ENCODE measurements at places on chromosomes 7 and 10.

- DNase-seq = no peak
These were observed 22.4 kb downstream of the NUP42 start for GRCh38 chr7:23204241-23204640.

DNA sequence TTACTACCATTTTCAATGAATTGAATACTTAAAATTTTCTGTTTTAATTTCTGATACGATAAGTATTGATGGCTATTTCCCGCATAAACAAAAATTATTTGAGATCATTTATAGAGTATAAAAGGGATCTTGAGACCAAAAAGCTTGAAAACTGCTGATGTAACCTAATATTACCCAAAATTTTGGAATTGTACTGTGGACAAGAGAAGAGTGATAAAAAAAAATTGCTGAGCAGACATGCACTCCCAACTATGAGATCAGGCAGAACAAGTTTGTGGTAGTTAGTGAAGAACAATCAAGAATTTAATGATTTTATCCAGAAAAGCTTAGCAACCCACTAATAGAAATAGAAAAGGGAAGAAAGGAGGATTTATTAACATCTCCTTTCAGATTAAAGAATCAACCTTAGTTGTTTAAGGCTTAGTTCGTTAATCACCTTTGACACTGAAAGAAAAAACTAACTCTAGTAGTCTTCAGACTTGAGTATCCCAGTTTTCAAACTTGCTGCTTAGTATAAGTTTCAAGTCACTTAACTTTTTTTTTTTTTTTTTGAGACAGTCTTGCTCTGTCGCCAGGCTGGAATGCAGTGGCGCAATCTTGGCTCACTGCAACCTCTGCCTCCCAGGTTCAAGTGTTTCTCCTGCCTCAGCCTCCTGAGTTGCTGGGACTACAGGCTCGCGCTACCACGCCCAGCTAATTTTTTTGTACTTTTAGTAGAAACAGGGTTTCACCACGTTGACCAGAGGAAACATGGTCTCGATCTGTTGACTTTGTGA lies 50.6 kb upstream of the ZC3HAV1 start:
- DNase-seq = no peak

GRCh38 chr7:36651404-36651803 lies 72.9 kb downstream of the AOAH start:
- DNase-seq = no peak

DNA sequence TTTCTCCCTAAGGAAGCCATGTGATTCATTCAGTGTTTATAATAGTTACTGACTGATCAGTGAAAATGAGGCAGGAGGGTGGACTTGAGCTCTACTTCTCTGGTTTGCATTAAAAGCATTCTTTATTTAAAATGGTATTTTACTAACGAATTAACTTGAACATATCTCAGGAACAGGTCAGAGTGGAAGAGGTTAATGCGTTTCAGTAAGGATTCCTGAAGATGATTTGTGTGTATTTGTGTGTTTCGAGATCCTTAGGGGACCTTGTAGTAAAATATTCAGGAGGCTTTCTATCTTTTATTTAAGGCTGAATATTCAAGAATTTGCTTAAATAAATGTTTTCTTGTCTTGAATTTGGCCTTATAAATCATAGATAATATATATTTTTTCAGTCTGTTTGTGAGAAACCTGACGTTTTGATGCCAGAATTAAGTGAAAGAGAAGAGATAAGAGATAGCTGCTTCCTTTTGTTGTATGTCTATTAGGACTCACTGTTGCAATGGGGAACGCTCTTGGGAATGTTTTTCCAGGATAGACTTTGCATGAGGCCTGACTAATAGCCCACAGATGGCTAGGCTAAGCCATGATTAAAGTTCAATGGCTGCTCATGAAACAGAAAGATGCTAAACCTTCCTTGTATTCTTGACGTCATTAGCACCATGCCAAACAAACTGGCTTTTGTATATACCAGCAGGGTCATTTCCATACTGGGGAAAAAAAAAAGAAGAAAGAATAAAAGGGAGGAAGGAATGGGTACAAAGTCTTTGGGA lies 93.8 kb upstream of the MTPN start:
- DNase-seq = no peak

GRCh38 chr7:96143495-96144259 lies 178.2 kb downstream of the SLC25A13 start:
- DNase-seq = no peak

DNA sequence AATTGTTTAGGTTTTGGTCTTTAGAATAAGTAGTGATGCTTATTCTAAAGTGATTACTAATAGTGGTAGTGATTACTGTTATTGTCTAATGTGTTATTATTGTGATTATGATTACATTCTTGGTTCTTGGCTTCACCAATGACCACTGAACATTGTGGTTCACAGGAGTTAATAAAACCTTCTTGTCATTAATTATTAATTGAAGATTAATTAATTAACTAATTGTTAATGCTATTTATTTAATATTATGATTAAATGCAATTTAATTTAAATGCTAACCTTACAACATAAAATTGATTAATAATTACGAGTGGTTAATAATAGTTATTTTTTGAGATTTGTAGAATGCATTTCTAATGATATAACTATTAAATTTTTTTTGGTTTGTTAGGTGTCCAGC lies 747.7 kb upstream of the POM121L12 start:
- no peak for DNase-seq

DNA sequence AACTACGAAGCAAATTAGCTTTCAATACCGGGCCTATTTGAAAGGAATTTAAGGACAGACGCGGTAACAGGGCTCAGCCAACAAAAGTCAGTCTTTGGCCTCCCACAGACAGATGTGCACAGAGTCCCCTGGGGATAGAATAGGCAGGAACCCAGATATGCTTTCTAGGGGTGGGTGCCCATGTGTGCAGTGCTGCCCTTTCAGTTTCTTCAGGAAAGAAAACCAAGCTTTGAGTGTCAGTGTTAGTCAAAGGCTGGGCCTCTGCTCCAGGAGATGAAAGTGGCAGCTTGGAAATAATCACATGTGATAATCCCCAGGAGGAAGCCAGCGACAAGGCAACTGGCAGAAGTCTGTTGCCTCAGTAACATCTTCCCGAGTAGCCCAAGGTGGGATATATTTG lies 43.8 kb upstream of the CSTF2T start:
- no peak for DNase-seq

DNA sequence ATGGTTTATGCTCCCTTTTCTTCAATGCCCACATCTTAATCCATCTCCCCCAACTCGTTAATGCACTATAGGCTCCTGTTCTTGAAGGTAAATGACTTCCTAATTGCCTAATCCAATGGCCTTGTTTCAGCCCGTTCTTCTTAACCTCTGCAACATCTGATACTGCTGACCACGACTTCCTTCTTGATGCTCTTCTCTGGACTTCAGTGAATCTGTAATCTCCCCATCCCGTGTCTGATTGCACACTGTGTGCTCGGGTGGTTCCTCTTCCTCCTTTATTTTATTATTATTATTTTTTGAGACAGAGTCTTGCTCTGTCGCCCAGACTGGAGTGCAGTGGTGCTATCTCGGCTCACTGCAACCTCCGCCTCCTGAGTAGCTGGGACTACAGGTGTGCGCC lies 58.9 kb downstream of the HIPK2 start:
- DNase-seq = no peak

GRCh38 chr7:148371280-148371937 lies 219.2 kb upstream of the C7orf33 start:
- no peak for DNase-seq
